ENCODE measurements at places on chromosomes 2 and 18. TPM values are rescaled to one million over a fixed set of nuclear protein-coding genes. Genes with fewer than 3 reads are reported as not detected.

The TUBA3E gene
- total RNA-seq: not detected

GRCh38 chr2:135225781-135226180 lies 173.7 kb downstream of the RAB3GAP1 start:
- no peak for DNase-seq

GRCh38 chr2:223936862-223937326 lies 8.2 kb downstream of the WDFY1 start:
- DNase-seq: no peak

DNA sequence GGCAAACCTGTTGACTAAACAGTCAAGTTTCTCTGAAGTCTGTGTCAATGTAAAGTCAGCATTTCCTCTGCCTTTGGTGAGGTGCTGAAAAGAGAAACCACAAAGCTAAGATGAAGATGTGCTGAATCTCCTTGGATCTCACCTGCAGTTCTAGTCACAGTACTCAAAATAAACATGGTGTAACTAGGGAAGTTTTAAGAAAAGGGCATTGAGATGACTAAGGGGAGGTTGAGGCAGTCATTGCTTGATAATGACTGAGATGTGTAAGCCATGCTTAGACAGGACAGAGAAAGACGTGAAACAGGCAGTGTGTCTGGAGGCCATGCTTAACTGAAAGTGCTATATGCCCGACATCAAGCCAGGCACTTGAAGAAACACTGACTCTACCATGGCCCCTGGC lies 1010.0 kb upstream of the CELF4 start:
- DNase-seq: no peak

The IGFBP5 gene
- total RNA-seq: 103 TPM

GRCh38 chr2:38591152-38591551 lies 11.6 kb downstream of the HNRNPLL start:
- no peak for DNase-seq

DNA sequence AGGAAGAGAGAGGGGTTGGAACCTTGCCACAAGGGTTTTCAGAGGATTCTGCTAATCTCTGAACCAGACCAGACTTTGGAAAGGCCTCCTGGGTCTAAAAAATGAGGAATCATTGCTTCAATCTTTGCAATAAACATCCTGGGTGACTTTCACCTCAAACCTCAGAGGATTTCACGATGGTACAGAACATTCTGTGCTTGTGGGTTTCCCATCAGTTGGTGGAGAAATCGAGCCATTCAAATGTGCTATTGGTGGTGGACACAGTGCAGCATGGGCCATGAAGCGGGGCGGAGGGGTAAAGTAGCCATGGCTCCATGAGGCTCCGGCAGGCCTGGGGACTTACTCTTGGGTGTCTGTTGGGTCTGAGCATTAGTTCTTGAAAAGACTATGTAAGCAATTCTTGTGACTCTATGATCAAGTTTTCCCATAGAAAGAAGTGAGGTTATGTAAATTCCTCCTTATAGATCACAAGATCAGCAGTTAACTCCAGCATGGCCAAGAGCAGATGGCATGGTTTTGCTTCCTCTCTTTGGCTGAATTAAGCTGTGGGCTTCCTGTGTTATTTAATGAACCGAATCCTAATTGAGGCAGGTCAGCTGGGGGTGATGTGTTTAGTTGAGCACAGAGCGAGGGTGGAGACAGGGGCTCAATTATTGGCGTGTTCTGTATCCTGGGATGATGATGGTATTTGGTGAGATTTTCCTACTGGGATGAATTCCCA lies 1.9 kb upstream of the IL1R2 start:
- no peak for DNase-seq

The ITPRIPL1 gene
- 2.9 TPM for total RNA-seq

GRCh38 chr18:70693246-70693645 lies 404.4 kb downstream of the SOCS6 start:
- DNase-seq: no peak

GRCh38 chr2:235330775-235331451 lies 162.9 kb upstream of the AGAP1 start:
- no peak for DNase-seq

DNA sequence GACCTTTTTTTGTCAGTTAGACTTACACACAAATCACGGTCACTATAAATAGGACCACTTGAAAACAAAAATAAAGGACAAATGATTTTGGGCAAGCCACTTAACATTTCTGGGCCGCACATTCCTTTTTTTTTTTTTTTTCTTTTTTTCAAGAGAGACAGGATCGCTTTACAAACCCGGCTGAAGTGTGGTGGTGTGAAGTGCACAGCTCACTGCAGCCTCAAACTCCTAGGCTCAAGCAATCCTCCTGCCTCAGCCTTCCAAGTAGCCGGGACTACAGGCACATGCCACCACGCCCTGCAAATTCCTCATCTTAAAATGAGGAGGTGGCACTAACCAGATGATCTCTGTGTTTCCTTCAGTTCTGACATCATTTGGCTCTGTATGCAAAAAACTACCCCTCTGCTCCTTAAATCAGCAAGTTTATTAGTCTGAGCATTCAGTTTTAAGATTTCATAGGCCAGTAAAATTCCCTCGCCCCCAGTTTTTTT lies 28.3 kb upstream of the MRO start:
- no peak for DNase-seq

DNA sequence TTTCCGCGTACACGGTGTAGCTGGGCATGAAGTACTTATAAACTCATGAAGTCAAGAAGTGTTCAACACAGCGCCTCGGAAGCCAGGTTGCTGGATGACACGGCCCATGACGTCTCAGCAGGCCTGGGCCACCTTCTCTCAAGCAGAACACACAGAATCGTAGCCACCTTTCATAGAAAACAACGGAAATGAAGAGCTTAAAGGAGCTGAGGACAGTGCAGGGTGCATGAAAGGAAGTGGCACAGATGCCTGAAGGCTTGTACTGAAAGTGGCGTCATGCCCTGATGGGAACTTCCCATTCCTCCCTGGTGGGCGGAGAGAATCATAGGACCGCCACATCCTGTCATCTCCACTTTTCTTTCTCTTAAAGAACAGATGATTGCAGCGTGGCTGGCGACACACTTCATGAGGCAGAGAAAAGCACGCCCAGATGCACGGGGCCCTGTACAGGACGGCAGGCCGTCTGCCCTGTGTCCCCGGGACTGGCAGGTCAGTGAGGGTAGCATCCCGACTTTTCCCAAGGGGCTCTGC lies 31.1 kb downstream of the HDAC4 start:
- DNase-seq: peak; percentile 38

GRCh38 chr2:57429831-57430230 lies 616.8 kb upstream of the VRK2 start:
- DNase-seq: no peak

The REG1B gene
- total RNA-seq: not detected

The ALPI gene
- total RNA-seq: not detected

- no peak for DNase-seq
These were observed 45.5 kb downstream of the OSR1 start for GRCh38 chr2:19312949-19313348.

DNA sequence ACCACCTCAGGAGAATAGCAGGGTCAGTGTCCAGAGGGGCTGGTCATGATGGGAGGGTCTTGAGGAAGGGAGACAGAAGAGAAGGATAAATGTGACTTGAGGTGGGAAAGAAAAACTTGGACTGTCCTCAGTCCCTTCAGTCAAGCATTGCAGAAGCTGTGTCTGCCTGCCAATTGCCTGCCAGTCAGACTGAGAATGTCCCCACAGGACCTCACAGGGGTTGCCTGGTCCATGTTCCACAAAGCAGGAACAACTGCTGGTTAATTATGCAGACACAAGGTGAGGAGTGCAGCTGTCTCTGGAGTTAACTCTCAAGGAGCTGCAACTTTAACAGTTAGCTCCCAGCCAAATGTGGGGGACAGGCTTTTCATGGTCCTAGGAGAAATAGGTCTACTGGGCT lies 75.7 kb downstream of the TRIM43 start:
- DNase-seq: no peak

DNA sequence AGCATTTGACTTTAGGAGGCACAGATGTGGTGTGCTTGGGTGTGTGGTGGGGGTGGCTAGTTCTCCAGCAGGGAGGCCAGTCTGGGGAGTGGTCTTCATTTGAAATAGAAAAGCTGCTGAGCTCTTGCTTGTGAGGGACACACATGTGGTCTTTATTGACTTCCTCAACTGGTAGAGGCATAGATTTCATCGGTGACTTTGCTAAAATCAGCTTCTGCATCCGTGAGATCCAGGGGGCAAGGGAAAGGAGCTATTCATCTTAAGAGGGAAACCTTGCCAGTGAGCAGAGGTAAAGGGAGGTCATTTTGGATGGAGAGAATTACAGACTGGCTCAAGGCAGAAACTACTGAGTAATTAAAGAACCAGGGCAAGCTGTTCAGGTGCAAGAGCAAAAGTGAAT lies 4.7 kb downstream of the MAPRE3 start:
- DNase-seq: peak; percentile 28

The GPN1 gene
- total RNA-seq: 22.1 TPM

The DQX1 gene
- 5.1 TPM for total RNA-seq

The PSTPIP2 gene
- total RNA-seq: 10.5 TPM

DNA sequence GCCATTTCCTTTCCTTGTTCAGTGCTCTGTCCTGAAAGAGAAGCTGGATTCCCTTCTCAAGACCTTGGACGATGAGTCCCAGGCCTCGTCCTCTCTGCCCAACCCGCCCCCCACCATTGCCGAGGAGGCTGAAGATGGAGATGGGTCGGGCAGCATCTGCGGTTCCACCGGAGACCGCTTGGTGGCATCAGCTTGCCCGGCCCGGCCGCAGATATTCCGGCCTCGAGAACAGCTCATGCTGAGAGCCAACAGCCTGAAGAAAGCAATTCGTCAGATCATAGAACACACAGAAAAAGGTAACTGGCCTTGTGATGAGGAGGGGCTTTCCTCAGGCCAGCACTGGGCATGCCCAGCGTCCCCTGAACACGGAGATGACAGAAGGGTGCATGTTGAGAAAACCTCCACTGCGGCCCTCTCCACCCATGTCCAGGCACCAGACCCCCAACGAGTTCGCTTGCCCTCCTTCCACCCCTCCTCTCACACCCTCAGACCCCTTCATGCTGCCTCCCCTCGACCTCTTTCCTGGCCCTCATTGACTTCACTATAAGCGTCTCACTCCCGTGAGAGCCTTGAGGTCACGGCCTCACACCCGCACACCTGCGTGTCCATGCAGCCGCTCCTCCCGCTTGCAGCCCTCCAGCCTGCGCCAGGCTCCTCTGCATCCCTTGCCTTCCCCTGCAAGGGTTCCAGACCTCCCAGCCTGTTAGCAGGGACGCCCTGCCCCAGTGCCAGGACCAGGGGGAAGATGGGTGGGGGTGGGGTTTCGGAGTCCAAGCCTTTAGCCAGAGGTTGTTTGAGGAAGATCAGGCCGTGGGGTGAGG lies 95.0 kb downstream of the DGKD start:
- DNase-seq: peak; percentile 85

- no peak for DNase-seq
These were observed 96.4 kb downstream of the MAPRE2 start for GRCh38 chr18:35137632-35138031.

DNA sequence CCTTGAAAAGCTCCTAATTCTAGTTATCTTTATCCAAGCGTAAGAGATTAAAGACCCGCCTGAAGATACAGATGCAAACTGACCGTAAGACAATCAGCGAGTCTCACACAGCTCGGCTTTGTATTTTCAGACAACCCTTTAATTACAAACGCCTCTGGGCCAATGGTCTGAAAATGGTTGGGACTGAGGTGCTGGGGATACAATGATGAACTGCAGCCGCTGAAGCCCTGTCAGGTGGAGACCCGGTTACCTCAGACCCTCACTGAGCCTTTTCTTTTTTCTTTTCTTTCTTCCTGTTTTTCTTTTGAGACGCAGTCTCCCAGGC lies 715 bp upstream of the CFAP36 start:
- no peak for DNase-seq

- no peak for DNase-seq
These were observed 85.9 kb upstream of the RANBP2 start for GRCh38 chr2:108633409-108633808.

DNA sequence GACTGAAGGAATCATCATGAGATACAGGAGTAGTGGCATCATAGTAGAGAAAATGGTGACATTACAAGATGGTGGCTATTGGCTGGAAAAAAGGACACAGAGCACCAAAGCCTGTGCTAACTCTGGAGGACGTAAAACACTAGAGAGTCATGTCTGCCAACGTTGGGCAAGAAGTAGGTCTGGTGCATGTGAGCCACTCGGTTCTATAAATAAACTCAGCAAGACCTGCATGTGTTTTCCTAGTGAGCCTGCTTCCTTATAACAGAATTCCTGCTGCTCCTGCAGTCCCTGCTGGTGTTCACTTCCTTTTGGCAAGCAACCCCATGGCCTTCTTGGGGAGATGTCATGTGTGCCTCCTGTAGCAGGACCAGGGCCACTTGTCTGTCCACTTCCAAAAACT lies 325.2 kb downstream of the OSR1 start:
- no peak for DNase-seq

The IL1F10 gene
- total RNA-seq: 20.8 TPM

The HMSD gene
- not detected for total RNA-seq

The MC2R gene
- total RNA-seq: not detected

The PPP1R7 gene
- 64.8 TPM for total RNA-seq

The APCDD1 gene
- 191 TPM for total RNA-seq

DNA sequence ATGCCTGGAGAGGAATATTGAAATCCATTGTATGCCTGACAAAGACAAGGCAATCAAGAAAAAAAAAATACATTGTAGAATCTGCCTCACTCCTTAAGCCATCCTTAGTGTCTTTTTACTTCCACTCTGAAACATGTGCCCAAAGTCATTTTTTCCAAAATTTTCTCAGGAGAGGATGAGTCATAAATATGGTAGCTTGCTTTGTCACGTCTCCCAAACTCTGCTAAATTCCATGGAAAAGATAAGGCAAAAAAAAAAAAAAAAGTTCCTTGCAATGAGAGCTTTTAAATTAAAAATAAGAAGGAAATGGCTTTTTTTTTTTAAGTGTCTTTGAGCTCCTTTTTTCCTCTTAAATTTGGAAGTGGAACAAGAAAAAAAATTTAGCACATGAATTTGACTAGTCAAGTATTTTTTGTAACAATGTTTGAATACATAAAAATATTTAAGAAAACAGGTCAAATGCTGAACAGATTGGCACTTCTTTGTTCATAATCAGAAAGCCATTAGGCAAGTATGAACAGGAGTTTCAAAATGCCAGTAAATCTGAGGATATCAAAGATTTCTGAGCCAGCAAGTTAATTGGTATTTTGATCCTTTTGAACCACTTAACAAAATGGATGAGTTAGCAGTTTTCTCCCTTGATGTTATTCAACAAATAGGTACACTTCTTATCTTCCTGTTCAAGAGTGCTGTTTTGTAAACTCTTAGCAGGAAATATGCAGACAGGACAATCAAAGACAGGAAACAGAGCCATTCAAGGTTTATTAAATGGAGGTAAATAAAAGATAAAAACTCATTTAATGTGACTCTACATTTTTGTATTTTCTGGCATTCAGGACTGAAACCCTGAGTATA lies 247.3 kb upstream of the SP5 start:
- DNase-seq: no peak

The CAMKMT gene
- 9.4 TPM for total RNA-seq

The TDRD15 gene
- not detected for total RNA-seq

GRCh38 chr2:128696421-128696820 lies 377.8 kb upstream of the HS6ST1 start:
- no peak for DNase-seq

The ABCB11 gene
- not detected for total RNA-seq

- no peak for DNase-seq
These were observed 238.2 kb upstream of the RBMS1 start for GRCh38 chr2:160731856-160732255.

- DNase-seq: no peak
These were observed 57.7 kb downstream of the LCLAT1 start for GRCh38 chr2:30504731-30505130.

GRCh38 chr2:4528773-4529172 lies 825.4 kb downstream of the DCDC2C start:
- DNase-seq: no peak

- no peak for DNase-seq
These were observed 239.3 kb downstream of the FBXO15 start for GRCh38 chr18:73908323-73908722.

- DNase-seq: peak; percentile 68
These were observed 193.1 kb downstream of the SMAD2 start for GRCh38 chr18:47737198-47737830.
